ENCODE measurements at places on chromosomes 7 and 10.

DNA sequence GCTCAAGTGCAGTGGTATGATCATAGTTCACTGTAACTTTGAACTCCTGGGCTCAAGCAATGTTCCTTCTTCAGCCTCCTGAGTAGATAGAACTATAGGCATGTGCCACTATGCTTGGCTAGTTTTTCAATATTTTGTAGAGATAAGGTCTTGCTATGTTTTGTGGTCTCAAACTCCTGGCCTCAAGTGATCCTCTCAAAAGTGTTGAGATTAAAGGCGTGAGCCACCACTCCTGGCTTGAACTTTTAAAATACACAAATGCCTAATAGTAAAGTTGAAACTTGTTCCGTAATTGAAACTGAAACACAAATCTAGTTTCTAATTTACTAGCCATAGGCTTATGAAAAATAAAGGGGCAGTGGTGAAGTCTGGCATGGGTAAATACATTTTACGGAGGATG, 65.7 kb downstream of the AP3M1 start:
- no peak for DNase-seq

- DNase-seq = no peak
Observed at GRCh38 chr7:151845412-151846205, 31.3 kb downstream of the PRKAG2 start.

DNA sequence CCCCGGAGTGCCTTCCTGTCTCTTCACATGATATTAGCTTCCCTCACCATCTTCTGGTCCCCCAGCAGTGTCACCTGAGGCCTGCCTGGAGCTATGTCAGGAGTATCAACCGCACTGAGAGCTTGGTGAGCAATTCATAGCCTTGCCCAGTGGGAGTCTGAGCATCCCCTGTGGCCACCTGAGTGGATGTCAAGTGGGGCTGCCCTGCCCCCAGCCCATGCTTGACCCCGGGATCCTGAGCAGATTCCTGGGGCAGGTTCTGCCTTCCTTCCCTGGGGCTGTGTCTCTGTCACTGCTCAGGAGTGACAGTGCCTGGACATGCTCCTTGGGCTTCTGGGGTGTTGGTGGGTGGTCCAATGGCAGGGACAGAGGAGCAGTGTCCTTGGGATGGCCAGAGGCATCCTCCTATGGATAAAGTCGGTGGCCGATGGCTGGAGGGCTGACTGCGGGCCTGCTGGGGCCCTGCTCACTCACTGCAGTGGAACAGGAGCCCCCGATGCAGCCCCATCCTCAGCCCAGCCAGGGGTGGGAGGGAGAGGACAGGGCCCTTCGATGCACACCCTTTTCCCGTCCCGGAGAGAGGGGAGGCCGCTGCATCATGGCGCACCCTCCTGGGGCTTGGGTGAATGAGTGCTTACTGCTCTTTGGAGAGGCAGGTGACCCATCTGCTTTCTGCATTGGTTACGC, 95.7 kb downstream of the BMS1 start:
- no peak for DNase-seq

DNA sequence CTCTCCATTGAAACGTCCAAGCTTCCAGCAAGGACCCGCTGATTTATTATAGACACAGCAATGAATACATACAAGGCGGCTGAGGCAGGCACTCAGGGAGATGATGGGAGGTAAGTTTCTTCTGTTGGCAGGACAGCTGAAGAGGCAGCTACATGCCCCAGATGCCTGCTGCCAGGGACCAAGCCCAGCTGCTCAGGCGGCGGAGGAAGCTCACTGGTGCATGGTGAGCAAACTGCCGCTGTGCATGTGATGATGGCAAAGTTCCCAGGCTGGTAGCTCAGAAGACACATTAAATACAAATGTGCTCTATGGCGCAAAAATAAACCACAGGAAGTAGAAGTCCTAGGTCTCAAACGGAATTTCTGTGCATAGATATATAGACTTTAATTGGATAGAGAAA, 2.3 kb downstream of the DNTT start:
- no peak for DNase-seq

DNA sequence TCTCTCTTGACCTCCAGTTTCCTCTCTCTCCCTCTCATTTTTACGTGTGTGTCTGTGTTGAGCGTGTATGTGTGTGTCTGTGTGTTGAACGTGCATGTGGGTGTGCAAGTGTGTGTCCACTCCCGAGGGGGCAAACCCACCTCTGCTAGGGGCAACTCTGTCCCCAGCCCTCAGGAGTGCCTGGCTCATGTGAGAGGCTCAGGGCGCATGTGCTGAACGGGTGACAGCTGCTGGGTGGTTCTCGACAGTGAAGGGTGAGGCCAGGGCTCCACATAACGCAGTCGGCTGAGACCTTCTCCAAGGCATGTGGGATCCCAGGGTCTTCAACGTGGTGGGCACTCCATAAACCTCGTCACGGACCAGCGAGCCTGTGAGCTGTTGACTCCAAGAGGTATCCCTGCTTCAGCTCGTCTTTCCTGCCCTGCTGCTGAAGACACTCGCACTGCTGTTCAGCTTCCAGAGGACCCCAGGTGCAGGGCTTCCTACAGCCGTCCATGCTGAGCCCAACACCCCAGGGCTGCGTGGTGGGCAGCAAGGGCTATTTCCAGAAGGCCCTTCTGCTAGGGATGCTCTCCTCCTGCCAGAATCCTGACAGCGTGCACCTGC, 361.6 kb upstream of the SHH start:
- no peak for DNase-seq

DNA sequence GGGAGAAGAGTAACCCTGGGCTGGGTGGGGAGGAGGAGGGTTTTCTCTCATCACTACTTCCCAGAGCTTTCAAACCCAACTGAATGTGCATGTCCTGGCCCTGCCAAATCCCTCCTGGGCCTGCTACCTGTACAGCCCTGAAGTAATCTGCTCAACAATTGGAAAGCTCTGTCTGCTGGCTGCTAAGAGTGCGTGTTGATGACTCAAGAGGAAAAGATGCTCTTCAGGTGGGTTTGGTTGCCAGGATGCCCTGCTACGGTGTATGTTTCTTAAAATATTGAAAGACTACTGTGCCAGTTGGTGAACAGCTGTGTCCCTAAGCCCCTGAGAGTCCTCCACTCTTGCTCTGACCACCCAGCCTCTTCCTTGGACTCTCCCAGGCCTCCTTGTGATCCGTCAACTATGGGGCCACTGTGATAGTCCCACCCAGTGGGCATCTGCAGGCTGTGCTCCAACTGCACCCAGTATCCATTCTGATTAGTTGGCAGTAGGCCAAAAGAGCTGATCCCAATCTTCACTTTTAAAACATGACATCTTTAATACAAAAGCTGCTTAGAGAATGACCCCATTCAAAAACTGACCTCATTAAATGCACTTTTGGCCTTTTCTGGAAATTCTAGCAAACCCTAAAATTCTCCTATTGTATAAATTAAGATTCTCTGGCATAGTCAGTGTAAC, 85.6 kb downstream of the AOAH start:
- no peak for DNase-seq

DNA sequence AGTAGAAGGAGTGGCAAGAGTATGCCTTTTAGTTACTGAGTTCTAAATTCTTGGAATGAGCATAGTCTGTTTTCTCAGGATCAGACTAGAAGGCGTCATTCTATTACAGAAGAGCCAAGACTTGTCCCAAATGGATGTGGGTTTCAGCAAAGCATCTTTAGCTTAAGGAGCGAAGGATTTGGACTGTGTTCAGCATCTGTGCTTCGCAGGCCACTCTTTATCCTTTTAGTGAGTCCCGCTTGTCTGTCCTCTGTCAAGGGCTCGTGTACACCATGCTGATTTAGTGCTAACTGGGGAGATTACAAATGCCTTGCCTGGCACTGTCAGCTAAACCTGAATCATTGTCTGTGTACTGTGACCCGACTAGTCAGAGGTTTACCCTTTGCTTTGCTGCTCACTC, 465.7 kb downstream of the AUTS2 start:
- DNase-seq = no peak

DNA sequence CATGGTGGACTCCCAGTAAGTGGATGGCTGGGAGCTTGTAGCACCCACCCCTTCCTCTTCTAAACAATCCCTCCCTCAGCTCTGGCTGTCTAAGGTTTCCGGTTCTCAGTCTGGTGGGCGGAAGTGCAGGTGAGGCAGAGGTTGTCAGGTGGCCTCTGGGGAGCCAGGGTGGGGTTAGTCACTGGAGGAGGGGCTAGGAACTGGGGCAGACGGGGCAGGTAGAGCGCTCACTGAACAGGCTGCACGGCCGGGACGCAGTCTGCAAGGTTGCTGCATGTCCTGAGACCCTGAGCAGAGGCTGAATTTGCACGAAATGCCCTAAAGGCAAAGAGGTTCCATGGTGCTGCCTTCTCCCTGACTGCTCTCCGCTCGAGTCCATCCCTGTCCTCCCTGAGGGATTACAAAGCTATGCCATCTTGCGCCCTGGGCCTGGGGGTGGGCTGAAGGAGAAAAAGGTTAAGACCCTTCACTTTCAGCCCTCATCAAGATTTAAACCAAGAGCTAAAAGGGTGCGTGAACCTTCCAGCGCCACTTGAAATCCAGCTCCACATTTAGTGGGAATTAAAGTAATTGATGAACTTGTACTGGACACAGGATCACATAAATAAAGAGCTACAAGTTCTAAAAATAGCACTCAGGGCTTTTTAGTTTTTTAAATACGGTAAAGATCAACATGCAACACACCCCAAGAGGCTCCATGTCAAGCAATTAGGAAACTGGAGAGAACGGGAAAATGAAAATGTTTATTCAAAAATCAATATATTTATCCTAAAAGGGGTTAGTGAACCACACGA, 62.3 kb upstream of the CTBP2 start:
- no peak for DNase-seq

GRCh38 chr7:25926891-25927625, 224.9 kb upstream of the NFE2L3 start:
- peak; percentile 28 for DNase-seq

- no peak for DNase-seq
Observed at GRCh38 chr10:14707481-14707880, 67.2 kb downstream of the FAM107B start.

DNA sequence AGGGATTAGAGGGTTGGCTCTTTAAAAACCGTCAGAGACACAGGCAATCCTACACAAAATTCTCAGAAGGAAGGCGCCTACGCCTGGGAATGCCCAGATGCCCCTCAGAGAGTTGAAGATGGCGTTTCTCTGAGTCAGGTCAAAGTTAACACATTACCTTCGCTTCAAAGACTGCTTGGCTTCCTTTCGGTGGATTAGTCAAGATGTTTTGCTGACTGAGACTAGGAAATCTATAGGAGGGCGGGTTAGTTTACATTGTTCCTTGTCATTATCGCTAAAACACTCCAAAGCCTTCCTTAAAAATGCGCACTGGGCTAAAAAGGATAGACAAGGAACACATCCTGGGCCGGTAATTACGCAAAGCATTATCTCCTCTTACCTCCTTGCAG, 995 bp upstream of the CFTR start:
- no peak for DNase-seq

- DNase-seq = no peak
Observed at GRCh38 chr10:77626266-77626935, 11.2 kb downstream of the KCNMA1 start.

DNA sequence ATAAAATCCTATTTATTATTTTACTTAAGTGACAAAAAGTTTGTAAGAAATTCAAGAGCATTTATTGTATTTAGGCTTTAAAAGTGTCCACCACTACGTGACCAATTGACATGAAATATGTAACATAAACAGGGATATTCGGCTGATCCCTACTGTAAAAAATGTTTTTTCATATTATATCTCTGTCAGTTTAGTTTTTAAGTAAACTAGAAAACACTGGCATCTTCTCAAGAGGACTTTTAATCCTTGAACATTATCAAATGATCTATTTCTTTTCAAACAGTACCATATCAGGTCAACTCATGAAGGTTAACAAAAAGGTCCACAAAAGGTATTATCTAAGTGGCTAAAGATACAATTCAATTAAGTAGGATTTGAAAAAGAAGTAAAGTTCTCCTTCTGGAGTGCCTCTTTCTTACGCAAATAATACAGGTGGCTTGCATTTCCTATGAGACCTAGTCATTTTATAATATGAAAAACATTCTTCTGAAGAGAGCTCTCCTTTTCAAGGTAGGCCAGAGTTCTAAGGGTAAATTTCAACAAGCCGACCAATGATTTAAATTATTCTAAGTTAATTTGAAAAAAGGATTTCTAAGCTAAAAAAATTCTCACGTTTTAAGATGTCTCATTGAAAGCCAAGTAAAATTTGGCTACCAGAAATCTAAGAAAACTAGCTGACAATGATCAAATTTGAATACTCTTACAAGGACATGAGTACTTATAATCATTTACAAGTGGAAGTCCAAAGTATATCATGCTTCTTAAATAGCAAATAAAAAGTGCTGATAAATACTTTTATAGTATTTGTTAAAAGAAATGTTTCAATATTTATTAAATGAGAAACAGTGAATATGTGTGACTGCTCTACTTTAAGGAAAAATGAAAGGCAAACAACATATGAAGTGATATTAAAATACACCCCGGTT, 133.5 kb downstream of the NRBF2 start:
- DNase-seq = no peak

GRCh38 chr10:105834261-105835059, 1193.4 kb downstream of the SORCS3 start:
- DNase-seq = no peak

DNA sequence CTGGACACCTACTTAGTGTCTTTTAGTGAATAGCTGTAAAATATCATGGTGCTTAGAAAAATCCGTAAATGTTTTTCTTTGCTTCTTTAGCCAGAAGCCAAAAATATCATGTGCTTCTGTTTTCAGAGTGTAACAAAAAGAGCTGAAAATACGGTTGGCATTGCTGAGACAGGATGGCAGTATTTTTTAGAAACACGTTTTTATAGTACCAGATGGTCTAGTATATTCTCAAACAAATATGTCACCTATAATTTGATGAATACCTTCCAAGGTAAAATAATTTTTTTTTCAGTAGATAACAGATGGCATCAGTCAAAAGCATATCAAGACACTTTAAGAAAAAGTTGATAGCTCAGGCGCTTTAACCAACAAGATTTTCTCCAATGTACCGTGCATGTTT, 326.6 kb downstream of the PHF14 start:
- no peak for DNase-seq

DNA sequence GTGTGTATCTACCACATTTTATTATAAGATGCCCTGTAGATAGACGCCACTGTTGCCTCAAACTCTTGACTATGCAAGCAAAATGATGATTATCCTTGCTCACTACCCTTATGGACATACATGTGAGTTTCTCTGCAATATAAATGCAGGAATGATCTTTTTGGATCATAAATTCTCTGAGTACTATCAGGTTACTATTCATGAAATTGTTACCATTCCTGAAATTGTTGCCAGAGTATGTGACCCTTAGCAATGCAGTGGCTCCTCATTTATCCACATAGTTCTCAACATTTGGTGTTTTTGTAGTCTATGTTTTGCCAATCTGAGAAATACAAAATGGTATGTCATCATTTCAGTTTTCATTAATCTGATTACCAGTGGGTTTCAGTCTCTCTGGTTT, 166.2 kb upstream of the FAM3C start:
- no peak for DNase-seq

All from NCI-H526 (cell line).